Central memory CD8-positive, alpha-beta T cell (primary cell): ENCODE measurements at places on chromosomes 1 and 21.

DNA sequence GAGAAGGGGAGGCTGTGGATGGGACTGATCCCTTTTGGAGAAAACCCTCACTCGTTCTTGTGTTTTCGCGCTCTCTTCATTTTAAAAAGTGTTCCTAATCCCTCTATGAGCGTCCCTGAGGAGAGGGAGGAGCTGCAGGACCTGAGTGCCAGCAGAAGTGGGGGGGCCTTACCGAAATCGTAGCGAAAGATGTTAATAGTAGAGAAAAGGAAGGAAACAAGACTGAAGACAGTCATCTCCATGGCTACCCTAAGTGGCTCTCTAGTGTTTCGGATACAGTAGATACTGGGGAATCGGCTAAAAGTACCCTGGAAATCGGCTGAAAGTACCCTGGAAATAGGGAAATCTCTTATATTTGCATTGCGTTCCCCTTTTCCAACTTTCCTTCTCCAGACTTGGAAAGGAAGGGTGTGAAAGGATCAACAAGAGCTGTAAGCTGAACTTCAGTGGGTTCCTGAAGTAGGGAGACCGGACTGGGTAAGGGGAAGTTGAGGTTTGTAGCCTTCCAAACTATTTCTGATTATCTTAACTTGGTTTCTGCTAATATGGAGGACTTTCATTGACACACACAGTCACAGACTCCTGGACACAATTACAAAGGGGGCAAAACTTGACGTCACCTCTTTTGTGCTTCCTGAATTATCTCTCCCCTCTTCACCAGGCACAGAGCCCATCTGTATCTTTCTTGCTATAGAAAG, 486 bp upstream of the DSTYK start:
- no peak for DNase-seq

- DNase-seq = no peak
Observed at GRCh38 chr1:165327538-165327937, 29.0 kb downstream of the LMX1A start.

DNA sequence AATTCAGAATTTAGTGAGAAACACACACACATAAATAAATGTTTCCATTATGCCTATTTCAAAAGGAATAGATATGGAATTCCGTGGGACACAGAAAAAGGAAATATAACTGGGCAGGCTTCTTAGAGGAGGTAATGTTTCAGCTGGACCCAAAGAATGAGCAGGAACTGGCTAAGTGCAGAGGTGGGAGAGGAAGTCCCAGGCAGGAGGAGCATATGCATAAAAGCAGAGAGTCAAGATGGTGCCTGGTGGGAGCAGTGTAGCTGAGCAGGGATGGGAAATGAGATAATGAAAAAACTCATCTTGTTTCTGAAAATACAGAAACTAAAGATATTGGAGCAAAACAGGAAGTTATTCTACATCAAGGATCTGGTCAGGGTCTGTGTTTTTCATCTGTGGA, 115.2 kb upstream of the MAGI3 start:
- DNase-seq = no peak

DNA sequence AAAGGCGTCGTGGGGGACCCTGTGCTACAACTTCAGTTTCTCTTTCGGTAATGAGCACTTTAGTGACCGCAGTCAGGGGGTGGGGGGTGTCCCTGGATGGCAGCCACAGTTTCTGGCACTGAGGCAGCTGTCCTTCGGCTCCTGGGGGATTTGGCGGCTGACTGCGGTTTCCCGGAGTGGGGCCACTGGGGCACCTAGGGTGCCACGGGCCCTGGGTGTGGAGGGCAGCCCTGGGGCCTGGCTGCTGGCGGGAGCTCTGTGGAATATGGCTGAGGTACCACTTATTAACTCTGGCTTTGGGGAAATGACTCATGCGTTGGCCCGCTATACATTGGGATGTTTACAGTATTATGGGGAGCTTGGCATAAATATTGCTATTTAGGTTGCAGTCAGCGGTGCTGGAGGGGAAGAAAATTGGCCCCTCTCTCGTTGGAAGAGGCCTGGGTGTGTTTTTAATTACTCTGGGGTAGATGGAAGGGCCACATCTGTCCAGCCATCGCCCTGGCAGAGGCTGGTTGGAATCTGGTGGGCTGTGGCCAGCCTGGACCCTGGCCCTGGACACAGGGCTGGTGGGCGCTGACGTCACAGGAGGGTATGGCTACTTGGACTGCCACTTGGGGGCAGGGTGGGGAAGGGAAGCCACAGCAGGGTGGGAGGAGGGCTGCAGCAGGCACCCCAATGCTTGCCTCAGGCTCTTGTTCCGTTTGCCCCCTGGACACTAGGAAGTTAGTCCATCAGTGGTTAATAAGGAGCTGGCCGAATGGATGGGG, 2.0 kb downstream of the EPHB2 start:
- no peak for DNase-seq

DNA sequence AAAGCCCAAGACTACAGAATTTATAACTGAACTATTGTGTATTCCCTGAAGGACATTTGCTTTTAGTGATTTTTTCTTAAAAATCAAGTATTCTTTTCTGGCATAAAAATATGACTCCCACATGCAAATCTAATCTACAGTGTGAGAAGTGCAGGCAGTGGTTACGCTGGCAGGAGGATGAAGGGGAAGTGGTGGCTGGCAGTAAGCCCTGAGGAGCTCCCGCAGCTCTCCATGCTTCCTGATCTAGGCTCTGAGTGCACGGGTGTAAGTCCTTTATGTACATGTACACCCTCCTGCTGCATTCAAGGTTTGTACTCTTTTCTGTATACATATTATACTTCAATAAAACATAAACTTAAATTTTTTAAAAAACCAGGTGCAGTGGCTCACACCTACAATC, 67.5 kb upstream of the PRDX6 start:
- DNase-seq = no peak

DNA sequence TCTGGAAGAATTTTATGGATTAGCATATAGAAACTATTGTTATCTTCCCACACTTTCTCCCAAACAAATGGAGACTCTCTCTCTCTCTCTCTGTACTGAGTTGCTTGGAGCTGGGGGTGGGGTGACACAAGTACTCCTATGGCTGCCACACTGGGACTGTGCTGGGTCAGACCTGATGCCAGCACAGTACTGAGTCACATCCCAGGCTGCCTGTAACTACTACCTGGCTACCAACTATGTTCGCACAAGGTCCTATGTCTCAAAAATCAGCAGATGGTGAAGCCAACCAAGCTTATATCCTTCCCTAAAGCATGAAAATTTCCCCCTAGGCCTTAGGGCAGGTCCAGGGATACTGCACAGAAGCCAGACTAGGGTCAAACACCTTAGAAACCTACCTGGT, 66.6 kb downstream of the FAF1 start:
- DNase-seq = no peak

DNA sequence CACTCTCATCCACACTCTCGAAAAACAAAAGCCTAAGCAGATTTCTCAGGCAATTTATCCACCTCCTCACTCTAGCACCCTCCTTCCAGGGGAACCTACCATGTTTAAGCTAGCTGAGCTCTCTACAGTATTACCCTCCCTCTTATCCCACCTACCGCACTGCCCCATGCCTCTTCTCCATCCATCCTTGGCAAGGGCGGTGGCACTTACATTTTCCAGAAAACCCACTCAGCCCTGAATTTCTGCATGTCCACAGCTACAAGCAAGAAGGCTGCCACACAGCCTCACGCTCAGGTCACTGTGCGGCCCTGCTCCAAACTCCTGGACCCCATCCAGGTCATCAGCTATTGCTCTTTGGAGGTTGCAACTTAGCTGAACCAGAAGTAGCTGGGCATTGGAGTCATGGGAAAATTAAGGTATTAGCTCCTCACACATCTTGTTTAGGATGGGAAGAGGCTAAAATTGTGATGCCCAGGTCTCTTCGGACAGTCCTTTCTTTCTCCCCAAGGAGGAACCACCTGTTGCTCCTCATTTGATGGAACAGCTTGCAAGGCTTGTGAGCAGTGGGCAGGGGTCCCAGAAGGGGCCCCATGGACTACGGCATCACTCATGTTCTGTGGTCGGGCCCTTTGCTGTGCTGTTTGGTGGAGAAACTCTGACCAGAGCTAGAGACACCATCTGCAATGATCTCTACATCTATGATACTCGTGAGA, 1.1 kb downstream of the KLHDC9 start:
- DNase-seq = no peak

DNA sequence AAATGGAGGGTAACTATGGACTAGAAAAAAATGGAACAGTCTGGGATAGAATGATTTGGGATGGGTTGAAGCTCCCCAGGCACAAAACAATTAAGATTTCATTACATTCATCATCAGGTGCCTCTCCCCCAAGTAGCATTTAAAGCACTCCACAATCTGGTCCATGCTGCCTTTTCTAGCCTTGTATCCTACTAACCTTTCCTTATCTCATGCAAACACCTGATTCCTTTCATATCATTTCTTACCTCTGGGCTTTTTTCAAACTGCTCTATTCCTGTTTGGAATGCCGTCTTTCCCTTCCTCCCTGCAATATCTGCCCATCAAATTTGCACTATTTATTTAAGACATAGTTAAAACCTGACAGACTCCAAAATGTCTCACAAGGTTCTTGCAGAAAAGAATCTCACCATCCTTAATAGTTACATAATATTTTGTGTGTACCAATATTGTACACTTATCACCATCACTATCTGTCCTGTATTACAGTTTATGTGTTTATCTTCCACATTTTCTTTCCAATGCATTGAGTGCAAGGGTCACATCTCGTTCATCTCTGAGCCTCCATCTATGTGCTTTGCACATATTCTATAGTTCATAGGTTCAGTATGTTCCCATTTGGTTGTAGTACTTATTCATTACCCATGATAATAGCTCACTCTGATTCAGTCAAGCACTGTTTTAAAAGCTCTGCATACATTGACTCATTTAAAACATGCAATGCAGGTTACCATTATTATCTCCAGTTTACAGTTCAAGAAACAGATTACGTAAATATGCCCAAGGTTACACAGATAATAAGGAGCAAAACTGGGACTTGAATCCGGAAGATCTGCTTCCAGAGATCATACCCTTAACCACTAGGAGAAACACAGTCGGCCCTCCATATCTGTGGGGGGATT, 16.1 kb upstream of the SHCBP1L start:
- DNase-seq = no peak

GRCh38 chr1:77202751-77203150, 16.5 kb downstream of the PIGK start:
- DNase-seq = no peak

DNA sequence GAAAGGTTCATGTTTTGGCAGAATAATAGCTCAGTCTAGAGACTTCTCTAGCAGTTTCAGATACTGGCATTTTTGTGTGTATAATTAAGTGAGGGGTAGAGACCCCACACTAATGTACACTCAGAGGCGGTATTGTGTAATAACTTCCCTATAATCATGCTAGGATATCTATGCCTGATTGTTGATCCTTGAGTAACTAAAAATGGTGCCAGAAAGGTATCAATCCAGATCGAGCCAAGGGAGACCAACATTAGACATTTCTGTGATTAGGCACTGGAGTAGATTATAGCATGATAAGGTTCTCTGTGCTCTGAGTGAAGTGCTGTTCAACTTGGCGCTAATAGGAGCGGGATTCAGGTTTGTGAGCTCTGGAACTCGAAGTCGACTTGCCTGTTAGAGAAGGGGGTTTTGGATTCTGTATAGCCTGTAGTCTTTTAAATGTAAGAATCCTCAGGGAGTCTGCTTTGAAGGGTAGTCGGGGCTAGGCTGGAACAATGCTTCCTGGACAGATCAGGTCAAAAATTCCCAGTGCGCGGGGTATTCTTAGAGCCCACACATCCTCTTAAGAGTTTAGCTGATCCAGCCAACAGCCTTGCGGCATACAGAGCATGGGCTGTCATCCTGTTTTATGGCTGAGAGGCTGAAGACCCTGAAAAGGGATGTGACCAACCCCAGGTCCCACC, 24.2 kb downstream of the MAN1C1 start:
- DNase-seq = peak; percentile 8

- DNase-seq = no peak
Observed at GRCh38 chr1:167800251-167800650, 78.5 kb downstream of the MPZL1 start.

GRCh38 chr1:197180252-197180878, 33.9 kb upstream of the ASPM start:
- DNase-seq = no peak

DNA sequence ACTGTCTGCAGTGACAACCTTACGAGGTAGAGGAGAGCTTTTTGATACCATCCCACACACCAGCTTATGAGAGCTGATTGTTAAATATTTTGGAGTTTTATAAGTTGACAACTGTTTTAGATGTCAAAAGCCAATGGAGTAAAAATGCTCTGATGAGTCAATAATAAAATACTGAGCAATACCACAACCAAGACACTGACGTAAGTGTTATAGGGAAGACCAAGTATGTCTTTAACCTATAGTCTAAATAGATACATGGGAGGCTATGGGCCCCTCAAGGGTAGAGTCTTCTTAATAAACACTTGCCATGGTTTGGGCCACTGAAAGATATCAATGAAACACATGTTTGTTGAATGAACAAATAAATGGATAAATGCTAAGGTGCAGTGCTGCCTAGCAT, 49.2 kb downstream of the DUSP10 start:
- no peak for DNase-seq

- DNase-seq = no peak
Observed at GRCh38 chr21:25560271-25560685, 47.0 kb downstream of the MRPL39 start.

DNA sequence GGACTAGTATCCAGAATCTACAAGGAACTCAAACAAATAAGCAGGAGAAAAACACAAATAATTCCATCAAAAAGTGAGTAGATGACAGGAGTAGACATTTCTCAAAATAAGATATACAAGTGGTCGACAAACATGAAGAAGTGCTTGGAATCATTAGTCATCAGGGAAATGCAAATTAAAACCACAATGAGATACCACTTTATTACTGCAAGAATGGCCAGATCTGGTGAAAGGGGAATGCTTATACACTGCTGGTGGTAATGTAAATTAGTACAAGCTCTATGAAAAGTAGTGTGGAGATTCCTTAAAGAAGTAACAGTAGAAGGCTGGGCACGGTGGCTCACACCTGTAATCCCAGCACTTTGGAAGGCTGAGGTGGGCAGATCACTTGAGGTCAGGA, 73.8 kb downstream of the POU2F1 start:
- no peak for DNase-seq

GRCh38 chr21:21137986-21138385, 139.8 kb downstream of the NCAM2 start:
- no peak for DNase-seq

DNA sequence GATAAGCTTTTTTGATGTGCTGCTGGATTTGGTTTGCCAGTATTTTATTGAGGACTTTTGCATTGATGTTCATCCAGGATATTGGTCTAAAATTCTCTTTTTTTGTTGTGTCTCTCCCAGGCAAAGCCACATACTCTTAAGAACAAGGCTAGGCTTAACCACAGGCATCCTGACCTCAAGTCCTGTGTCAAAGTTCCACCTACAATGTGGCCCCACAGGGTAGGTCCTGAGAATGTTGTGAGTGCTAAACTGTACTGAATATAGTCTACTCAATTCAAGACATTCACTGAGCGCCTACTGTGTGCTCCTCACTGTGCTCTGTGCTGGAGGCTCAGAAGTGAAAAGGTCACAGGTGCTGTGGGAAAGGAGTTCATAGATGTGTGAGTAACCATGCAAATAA, 20.6 kb downstream of the DDAH1 start:
- DNase-seq = no peak

DNA sequence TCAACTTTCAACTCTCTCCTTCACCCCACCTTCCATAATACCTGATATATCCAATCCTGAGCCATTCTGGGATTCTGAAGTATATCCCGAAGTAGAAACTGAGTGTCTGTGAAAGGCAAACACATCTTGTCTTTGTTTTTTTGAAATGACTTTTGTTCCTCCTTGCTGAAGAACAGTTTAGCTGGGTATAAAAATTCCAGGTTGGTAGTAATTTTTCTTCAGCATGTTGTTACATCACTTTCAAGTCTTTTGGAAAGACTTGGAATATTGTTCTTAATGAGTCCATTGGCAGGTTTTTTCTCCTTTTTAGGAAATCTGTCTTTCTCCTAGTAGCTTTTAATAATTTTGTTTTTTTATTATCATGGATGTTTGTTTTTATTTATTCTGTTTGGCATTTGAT, 32.7 kb downstream of the CRYAA start:
- no peak for DNase-seq
